Right renal cortex interstitium (tissue), 3 donors: ENCODE measurements at places on chromosomes 12 and 14. TPM values are rescaled to one million over a fixed set of nuclear protein-coding genes. Genes with fewer than 3 reads are reported as not detected.

DNA sequence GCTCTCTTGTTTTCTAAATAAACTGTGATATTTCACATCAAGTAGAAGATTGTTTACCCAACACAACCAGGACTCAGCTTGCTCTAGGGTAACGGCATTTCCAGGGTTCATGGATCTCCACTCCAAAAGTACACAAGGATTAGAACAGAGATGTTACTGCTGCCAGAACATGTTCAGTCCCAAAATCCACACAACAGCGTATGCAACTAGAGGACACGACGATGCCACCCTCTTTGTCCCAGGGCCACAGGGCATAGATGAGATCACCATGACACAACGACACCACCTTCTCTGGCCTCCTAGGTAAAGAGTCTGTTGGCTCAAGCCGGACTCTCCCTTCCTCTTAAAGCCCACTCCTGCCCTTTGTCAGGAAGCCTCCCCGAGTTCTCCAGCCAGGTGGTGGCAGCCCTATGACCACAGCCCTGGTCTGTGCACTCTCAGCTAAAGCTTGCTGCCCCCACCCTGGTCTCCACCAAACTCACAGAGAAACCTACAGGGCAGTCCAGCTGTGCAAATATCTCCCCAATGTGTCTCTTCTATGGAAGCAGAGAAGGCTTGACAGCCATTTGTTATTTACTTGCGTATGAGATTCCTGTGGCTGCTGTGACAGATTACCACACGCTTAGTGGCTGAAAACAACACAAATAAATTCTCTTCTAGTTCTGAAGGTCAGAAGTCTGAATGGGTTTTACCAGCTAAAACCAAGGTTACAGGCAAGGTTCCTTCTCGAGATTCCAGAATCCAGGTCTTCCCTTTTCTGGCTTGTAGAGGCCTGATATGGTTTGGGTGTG, 10.3 kb downstream of the CLMN start:
- DNase-seq: no peak

- peak; percentile 52 for DNase-seq
These were observed at the start of gene IFI27L2 for GRCh38 chr14:94129111-94129757. Gene IFI27L2, minus strand, starts transcription at chr14:94129604. Its CDS starts 40 bp downstream, at chr14:94129564.

Gene STAC3
- polyA plus RNA-seq: 2.5 TPM

DNA sequence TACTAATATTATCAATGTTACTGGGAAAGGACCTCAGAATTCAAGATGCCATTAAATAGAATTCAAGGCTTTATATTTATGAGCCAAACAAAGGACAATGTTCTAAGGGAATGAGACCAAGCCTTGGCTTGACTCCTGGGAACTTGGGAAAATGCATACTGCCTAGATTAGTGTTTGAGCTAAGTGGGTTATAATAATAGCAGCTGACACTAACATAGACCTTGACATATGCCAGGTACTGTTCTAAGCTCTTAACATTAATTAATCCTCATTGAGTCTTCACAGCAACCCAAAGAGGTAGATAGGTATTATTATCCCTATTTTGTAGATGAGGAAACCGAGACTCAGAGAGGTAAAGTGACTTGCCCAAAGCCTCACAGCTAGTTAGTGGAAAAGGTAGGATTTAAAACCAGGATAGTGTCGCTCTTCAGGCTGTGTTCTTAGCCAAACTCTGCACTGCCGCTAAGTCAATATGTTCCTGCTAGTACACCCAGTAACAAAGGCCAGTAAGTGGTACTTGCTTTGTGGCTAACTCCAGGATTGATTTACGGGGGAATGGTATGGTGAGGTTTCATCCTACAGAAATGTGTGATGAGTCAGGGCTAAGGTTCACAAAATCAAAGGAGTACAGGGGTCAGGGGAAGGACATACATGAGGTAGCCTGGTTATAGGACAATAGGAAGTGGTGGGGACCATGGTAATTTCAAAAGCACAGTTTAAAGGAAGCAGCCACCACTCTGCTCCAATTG, 35.8 kb upstream of the PRKAB1 start:
- DNase-seq: no peak

GRCh38 chr12:84508851-84509260, 403.7 kb downstream of the SLC6A15 start:
- DNase-seq: no peak

Gene KRT80
- polyA plus RNA-seq: 0.64 TPM

DNA sequence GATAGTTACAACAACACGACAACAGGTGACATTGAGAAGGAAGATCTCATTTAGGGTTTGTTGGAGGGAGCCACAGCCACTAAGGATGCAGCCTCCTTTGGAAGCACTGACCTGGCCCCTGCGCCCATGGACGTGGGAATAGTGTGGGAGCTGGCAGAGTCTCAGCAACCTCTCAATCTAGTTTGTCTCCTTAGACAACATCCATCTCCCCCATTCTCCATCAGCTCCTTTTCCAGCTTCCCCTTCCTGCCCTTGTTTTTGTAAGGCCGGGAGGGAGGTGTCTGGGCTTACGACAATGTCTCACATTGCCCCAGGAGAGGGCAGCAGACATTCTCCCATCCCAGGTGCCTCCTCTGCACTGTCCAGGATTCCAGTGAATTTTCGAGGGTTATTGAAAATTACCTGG, 170.2 kb upstream of the PZP start:
- no peak for DNase-seq

DNA sequence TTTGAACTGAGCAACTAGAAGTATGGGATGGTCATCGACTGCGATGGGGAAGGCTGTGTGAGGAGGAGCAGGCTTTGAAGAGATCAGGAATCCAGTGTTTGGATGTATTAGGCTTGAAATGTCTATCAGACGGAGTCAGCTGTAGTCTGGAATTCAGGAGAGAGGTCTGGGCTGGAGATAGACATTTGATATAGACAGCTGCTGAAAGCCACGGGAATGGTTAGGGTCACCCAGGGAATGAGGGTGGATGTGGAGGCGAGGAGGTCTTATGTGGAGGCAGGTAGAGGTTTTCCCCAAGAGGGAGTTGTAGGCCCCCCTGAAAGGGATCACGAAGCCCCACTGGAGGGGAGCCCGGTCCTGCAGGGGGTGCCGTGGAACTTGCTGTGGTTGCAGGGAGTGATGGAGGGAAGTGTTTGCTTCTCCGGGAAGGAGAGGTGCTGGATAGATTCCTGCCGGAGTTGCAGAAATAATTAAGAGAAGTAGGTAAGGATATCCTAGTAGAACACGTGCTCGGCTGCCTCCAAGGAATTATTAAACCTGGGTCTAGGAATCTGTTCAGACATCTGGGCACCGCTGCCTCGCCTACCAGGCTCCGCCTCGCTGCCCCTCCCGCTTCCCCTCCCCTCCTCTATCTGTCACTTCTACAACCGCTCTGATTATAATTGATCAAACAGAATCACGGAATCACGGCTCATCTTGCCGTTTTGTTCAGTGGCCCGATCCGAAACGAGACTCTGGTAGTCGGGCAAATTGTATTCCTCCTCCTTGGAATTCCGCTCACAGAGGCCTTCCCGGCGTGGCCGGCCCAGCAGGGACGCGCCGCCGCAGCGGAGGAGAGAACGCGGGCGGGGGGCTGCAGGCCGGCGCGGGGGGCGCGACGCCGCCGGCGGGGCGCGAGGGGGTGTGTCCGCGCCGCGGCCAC, 826 bp upstream of the CACNA1C start:
- DNase-seq: no peak

GRCh38 chr12:116325336-116325664, 47.8 kb upstream of the MED13L start:
- no peak for DNase-seq

DNA sequence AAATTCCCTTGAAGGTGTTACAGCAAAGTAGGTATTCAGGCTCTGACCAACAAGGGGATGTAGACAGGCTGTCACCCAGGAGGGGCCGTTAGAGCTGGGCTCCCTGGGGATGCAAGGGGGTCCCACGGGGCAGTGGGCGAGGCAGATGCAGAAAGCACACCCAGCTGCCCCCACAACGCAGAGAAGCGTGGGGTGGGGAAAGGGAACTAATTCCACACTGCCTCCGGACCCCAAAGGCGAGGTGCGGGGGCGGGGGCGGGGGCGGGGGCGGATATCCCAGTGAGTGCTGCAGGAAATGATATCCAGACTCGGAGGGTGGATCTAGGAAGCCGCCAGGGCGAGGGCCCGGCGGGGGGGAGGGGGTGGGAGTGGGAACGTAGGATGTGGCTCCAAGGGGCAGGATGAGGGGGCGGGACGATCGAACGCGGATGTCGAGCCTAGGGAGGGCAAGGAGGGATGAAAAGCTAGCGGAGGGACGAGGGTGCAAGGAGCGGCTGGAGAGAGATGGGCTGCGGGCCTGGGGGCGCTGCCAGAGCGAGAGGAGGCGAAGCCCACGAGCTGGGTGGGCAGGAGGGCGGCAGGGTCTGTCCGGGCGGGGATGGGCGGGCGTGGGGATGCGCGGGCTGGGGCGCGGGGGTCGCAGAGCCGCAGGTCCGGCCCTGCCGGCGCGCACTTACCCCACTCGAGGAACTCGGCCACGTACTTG, 874 bp downstream of the CDC42BPB start:
- no peak for DNase-seq

DNA sequence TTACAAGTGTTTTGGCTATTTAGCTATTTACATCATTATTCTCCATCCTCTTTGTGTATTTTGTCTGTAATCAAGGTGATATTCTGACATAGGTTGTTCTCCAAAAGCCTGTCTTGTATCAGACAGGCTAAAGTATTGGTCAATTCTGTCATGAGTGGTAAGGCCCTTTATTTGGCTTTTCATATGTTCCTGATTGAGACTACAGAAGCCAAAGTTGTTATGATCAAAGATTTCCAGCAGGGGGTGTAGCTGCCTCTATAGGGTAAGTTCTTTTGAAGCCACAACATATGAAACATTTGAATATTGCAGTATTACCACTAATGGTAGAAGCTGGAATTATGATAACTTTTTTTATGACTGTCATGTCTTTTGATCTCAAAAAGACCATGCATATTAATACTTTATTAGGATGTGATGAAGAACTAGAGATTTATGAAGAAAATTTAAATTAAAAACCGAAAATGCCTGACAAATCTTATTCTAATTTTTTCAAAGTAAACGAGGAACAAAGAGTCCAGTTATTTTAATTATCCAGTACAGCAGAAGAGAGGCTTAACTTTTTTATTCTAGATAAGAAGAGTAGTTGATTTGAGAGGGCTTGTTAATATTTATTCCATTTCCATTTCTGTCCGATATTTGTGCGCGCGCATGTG, 3.4 kb upstream of the ARHGAP5 start:
- DNase-seq: no peak

- DNase-seq: peak; percentile 25
These were observed 236.0 kb downstream of the BCL11B start for GRCh38 chr14:99035712-99036610.

DNA sequence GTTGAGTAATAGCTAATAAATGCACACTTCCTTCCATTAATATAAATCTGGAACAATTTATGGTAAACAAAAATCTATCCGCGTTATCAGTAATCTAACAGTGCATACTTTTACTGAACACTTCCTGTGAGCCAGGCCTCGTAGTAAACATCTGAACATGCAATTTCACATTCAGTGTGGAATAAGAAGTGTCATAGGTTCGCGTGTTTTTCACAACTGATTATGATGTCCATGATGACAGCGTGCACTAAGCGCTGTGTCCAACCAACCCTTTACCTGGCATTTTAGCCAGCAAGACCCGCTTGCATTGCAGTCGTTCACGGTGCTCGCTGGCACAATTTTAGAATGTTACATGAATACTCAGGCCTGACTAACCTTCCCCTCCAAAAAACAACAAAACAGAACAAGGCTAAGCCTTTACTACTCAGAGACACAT, 2.1 kb downstream of the PNMA1 start:
- DNase-seq: no peak

DNA sequence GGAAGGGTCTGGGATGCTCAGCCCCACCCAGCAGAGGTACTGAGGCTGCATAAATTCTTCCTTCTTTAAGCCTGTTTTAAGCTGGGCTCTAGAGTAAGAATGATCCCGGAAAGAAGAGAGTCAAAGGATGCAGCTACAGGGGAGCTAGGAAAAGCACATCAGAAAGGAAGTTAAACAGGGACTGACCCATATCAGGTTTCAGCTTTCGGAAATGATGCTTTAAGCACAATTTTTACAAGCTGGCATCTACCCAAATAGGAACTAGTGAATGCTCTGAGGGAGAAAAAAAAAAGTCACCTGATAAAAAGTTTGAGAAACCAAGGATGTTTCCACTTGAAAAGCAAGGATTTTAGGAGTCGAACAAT, 22.0 kb downstream of the TSPAN8 start:
- no peak for DNase-seq

- no peak for DNase-seq
These were observed 128.2 kb downstream of the BCL11B start for GRCh38 chr14:99143793-99144192.

DNA sequence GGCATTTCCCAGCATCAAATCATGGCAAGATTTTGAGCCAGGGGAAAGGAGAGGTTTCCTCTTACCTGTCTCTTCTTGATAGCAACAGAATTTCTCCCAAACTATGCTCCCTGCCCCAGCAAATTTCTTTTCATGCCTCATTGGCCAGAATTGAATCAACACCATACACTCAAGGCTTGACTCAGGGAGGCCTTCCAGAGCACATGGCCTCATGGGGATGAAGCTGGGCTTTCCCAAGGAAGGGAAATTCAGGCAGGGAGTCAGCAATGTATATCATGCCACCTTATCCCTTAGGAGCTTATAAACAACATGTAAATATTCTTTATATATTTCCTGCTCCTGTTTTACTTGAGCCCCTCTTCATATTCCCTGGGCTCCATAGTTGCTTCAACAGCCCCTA, 62.1 kb downstream of the ARF6 start:
- no peak for DNase-seq

GRCh38 chr12:122029620-122030423, 8.1 kb downstream of the BCL7A start:
- no peak for DNase-seq

DNA sequence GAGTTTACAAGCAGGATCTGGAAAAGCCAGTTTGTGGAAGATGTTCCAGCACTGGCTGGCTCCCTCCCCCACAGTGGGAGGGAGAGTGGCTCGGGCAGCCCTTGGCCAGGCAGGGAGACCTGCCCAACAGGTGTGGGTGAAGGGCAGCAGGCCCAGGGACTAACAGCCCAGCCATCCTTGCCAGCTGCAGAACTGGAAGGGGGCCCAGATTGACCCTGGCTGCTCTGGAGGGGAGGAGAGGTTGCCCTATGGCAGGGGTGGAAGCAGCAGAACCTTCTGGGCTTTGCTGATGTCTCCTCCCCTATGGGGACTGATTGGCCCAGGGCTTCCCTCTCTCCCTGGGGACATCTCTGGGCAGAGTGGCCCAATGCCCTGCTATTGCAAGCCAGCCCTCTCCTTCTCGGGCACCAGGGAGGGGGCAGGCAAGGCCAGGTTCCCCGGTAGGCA, 20.5 kb downstream of the IRF2BPL start:
- DNase-seq: no peak

- no peak for DNase-seq
These were observed 28.2 kb downstream of the G2E3 start for GRCh38 chr14:30587141-30587540.

GRCh38 chr12:11174022-11174421, 3.0 kb downstream of the SMIM10L1 start:
- no peak for DNase-seq

DNA sequence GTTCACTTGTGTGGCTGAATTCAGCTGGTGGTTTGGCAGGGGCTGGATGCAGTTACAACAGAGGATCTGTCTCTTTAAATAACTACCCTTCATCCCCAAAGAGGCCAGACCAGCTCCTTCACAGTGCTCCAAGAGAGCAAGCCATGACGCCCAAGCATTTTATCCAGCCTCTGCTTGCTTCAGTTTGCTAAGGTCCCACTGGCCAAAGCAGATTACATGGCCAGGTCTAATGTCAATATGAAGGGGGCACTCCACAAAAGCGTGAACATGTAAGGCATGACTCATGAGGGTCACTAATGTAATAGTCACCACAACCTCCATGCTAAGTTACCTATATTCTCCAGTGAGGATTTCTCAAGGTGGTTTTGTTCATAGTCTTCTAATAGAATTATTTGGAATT, 62.9 kb downstream of the MARK3 start:
- no peak for DNase-seq

- DNase-seq: no peak
These were observed 53.3 kb downstream of the TMX1 start for GRCh38 chr14:51293149-51293911.
